ENCODE measurements at places on chromosomes 5 and 9. TPM values are rescaled to one million over a fixed set of nuclear protein-coding genes. Genes with fewer than 3 reads are reported as not detected.

DNA sequence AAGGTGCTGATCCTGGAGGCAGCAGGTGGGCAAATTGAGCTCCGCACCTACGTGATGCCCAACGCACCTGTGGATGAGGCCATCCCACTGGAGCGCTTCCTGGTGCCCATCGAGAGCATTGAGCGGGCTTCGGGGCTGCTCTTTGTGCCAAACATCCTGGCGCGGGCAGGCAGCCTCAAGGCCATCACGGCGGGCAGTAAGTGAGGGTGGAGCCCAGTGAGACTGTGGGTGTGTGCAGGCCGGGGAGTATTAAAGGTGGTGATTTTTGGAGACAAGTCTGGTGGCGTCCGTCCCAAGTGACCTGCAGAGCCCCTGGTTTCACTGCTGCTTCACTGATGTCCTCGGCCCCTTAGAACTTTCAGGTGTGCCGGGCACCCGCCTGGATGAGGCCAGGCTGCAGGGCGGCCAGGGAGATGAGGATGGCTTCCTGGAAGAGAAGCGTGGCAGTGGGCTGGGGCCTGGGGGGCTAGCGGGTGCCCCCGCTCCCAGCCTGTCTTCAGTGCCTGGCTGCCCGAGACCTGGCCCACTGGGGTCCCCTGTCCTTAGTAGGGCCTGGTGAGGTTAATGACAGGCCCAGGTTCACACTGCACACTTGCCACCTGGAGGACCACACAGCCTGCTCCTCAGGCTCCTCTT, 4.2 kb downstream of the ENDOG start:
- peak; percentile 8 for DNase-seq

DNA sequence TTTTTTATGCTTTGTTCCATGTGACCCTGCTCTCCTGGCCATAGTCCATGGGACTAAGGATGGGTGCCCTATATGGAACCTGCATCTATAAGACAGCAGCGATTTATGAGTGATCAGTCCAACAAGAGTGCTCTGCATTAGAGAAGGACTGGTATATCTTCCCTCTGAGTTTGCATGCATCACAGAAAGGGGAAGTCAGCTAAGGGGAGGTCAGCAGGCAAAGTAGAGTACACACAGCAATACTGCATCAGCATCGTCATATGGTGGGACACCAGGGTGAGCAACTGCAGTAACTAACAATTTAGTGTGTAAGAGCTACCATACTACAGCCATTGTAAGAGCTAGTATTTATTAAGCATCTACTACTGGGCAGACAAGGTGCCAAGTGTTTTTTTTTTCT, 311.3 kb downstream of the NDUFS4 start:
- DNase-seq, result no peak

DNA sequence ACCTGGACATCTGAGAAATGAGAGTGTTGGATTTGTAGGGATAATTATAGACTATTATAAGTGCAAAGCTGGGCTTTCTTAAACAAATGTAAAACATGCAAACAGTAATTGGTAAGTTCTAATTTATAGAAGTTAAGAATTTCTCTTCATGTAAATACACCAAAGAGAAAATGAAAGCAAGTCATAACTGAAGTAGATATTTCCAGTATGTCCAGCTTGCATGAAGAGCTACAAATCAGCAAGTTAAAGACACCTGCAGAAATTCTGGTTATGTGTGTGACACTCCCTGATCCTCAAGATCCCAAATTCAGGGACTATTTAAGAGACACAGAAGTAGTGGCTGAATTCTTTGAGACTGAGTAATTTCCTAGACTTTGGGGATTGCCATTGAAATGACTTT, 308.9 kb downstream of the TLE4 start:
- no peak for DNase-seq

The HACD4 gene
- polyA plus RNA-seq, result 4.5 TPM

DNA sequence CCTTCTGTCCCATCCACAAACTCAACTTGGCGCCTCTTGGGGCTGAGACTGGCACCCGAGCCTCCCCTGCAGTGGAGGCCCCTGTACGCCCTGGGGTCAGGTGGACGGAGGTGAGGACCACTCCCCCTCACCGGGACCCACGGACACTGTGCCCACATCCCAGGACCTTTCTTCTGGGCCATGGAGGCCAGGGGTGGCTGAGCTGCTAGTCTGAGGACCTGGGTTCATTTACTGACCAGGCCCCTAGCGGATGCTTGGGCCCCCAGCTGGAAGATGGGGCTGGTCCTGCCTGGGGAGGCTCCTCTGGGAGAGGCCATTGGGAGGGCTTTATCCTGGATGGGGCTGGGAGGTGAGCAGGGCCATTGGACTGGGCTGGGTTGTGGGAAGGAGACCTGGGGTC, 16.9 kb upstream of the SLC6A19 start:
- DNase-seq, result no peak

GRCh38 chr5:64516216-64516615, 10.4 kb downstream of the RGS7BP start:
- no peak for DNase-seq

DNA sequence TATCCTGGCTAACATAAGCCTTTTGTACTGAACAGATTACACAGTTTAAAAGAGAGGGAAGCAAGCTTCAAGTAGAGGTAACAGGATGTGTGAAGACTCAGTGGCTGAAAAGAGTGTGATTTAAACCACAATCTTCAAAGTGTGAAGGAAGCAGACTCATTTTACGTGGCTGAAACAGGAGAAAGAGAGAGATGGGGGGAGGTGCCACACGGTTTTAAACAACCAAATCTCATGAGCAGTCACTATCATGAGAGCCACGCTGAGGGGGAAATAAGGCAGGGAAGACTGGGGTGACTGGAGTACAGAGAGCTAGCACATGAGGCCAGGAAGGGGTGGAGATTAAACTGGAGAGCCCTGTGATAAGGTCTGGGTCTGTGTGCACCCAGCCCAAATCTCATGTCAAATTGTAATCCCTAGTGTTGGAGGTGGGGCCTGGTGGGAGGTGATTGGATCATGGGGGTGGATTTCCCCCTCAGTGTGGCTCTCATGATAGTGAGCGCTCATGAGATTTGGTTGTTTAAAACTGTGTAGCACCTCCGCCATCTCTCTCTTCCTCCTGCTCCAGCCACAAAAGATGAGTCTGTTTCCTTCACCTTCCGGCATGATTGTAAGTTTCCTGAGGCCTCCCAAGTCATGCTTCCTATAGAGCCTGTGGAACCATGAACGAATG, 318.6 kb upstream of the CD180 start:
- no peak for DNase-seq

DNA sequence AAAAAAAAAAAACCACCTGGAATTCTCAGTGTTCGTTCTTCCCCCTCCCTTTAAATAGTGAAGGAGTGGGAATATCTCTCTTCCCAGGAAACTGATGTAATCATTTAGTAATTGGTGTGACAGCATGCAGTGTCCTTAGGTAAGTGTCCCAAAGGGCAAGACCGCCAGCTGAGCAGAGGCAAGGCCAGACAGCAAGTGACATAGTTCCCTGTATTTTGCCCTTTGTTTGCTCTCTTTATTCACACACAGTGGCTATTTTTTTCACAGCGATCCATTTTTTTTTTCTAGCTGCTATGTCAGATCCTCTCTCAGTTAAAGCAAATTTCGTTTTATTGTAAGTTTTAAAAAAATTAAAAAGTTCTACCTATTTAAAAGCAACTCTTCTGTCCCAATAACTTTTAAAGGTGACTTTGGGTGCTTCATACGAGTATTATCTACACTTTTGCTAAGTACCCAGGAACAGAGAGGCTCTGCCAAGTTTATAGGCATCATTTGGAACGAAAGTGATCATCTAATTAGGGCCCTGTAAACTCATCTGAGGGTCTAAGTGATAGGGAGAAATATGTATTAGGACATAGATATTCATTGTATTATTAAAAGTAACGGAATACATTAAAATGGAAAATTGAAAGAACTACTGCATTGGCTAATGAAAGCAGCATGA, 98.2 kb upstream of the ALDH1A1 start:
- DNase-seq, result no peak

GRCh38 chr5:40485021-40485998, 194.4 kb upstream of the PTGER4 start:
- DNase-seq, result peak; percentile 71

- no peak for DNase-seq
Observed at GRCh38 chr9:16100537-16101091, 547.8 kb downstream of the CCDC171 start.

GRCh38 chr9:114196979-114197622, 41.8 kb downstream of the COL27A1 start:
- DNase-seq, result no peak

DNA sequence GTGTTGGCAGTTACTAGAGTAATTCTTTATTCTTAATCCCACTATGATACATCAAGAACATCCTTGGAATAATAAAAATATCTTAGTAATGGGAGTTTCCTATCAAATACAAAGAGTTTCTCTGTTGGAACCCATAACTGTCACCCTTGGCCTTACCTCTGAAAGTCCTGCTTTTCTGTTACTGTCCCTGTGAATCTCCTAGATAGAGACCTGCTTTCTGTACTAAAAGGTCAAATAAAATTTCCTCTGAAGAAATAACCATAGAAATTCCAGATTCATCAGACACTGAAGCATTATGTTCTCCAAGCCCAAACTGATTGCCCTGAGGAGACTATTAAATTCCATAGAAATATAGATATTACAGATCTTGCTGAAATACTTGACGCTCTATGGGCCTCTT, 63.0 kb downstream of the KCNV2 start:
- DNase-seq, result no peak

The AGXT2 gene
- polyA plus RNA-seq, result not detected

The POLE3 gene
- 60.7 TPM for polyA plus RNA-seq

- DNase-seq, result no peak
Observed at GRCh38 chr9:128911529-128912035, 9.2 kb upstream of the PHYHD1 start.

- DNase-seq, result no peak
Observed at GRCh38 chr5:81020478-81021167, 60.5 kb downstream of the RASGRF2 start.

DNA sequence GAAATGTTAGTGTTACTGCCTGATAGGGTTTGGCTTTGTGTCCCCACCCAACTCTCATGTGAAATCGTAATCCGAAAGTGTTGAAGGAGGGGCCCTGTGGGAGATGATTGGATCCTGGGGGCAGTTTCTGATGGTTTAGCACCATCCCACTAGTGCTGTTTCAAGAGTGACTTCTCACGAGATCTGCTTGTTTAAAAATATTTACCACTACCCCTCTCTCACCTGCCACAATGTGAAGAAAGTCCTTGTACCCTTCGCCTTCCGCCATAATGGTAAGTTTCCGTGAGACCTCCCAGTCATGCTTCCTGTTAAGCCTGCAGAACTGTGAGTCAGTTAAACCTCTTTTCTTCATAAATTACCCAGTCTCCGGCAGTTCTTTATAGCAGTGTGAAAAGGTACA, 2.6 kb upstream of the RFX3 start:
- peak; percentile 37 for DNase-seq

The TAF11L10 gene
- polyA plus RNA-seq, result not detected

DNA sequence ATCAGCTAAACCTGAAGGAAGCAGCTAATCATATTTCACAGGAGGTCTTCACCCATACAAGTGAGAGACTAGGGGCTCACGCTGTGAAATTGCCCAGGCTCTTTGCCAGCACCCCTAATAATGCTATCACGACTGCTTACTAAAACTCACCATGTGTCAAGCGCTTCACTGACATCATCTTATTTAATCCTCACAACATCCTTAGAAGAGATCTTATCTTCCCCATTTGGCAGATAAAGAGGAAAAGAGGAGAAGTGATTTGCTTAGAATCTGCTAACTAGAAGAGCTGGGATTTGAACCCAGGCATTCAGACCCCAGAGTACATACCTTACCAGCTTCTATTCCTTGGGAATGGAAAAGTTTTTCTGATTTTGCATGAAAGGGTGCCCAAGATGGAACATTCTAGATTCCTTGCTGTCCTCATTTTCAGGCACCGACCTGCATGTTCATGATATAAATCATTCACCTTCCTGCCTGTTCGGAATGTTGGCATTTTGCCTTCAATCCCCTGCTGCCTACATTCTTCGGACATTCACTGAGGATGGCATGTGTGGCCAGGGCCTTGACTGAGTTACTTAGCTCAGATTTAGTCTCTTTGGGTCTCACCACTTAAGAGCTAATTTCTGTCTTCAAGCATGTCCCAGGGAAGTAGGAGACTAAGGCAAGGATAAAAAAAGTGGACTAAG, 88.1 kb downstream of the SH3TC2 start:
- DNase-seq, result no peak

DNA sequence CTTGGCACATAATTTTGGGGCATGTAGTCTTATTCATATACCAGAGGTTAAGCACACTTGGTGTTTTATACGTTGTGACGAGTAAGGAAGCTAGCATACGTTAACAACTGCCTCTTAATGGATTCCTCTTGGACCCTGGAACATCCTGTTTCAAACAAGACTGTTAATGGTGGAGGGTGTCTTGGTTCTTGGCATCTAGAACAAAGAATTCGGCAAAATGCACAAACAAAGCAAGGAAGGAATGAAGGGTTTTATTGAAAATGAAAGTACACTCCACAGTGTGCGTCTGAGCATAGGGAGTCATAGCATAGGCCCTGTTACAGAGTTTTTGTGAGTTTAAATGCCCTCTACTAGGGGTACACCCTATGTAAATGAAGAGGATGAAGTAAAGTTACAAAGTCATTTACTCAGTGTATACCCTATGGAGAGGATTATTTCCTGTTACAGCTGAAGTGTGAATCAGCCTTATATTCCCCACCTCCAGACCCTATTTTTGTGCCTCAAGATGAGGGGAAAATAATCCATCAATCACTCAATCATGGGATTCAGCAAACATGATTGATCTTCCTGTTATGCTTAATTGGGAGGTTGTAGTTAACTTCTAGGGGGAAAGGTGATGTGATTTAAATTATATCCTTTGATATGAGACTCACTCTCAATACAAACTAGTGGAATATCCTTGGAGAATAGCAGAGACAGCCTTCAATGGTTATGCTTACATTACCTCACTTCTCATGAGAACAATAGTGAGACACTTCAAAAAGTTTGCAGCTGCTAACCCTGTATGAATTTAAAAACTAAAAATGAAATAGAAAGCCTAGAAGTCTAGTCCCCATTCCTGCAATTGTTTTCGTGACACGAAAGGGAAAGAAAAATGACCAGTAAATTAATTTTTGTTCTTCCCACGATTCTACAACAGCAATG, 84.9 kb upstream of the MYO10 start:
- no peak for DNase-seq

The HRCT1 gene
- not detected for polyA plus RNA-seq

DNA sequence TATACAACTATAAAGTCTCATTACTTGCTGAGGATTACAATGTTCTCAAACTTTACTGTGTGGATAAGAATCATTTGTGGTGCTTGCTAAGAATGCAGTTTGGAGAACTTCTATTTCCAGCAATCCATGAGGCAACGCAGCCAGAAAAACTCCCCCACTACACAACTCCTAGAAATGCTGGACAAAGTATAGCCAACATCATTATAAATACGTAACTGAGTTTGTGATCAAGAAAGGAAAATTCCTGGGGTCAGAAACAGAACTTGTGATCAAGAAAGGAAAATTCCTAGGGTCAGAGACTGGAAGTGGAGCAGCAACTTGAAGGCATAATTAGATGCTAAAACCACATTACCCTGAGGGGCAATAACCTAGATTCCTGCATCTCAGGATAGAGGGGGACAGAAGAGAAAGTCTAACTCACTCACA, 81.1 kb downstream of the MAT2B start:
- no peak for DNase-seq

DNA sequence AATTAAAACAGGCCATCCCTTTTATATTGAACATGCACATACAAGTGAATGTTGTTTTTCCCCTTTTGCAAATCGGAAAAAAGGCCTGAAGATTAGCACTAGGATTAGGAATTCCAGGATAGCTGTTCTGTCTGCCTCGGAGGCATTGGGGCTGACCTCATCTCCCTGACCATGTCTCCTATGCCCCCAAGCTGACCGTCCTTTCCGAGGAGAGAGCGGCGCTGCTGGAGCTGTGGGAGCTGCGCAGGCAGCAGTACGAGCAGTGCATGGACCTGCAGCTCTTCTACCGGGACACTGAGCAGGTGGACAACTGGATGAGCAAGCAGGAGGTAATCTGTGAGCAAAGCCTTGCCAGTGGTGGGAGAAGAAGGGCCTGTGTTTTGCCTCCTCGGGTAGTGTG, 28.3 kb downstream of the SPTAN1 start:
- no peak for DNase-seq

Measured in B cell (primary cell).